Stimulated activated CD4-positive, alpha-beta T cell treated with anti-CD3 and anti-CD28 coated beads, TNF-alpha, amount 100 ng/mL, for 4 hours (primary cell): ENCODE measurements at places on chromosomes 2 and 18.

DNA sequence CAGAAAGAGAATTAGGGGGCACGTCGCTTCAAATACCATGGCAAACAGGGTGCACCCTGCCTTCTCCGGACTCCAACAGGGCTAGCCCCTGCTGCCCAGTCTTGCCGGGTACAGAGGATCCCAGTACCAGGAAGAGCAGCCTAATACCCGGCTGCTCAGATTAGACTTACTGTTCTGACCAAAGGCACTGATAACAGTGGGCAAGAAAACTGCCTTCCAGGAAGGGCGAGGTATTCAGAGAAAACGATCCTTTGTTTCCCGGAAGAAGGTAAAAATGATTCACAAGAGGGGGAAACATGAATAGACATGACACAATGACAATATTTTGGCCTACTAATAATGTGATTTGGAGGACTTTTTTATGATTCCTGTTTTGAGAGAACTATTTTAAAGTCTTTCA lies 99.9 kb downstream of the SS18 start:
- DNase-seq: no peak

DNA sequence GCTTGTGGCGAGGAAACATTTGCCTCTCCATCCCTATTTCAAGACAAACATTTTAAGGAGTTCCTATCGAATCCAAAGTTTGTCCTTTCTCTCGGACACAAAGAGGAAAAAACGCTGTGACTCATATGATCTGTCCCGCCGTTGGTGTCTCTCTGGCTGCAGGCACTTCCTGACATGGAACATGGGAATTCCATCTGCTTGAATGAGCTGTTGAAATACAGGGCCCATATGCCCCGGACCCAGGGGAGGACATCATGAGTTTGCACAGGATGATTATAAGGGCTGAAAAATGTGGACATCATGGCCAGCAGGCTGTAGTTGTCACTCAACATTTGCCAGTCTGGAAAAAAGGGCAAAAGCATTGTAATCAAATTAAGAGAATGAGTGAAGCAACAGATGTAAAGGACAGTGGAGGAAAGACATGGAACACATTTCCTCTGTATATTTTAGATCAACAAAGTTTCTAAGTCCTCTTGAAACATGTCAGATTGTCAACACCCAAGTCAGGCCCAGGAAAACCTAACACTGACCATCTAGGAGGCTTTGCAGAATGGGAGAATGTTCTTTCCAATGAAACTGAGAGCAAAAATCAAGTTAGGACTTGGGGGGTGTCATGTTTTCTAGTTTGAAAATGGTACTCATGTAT lies 103.2 kb upstream of the SMIM21 start:
- no peak for DNase-seq

GRCh38 chr18:77601567-77601966 lies 351.9 kb downstream of the GALR1 start:
- DNase-seq: no peak

GRCh38 chr2:20592106-20593071 lies 58.5 kb downstream of the HS1BP3 start:
- no peak for DNase-seq

DNA sequence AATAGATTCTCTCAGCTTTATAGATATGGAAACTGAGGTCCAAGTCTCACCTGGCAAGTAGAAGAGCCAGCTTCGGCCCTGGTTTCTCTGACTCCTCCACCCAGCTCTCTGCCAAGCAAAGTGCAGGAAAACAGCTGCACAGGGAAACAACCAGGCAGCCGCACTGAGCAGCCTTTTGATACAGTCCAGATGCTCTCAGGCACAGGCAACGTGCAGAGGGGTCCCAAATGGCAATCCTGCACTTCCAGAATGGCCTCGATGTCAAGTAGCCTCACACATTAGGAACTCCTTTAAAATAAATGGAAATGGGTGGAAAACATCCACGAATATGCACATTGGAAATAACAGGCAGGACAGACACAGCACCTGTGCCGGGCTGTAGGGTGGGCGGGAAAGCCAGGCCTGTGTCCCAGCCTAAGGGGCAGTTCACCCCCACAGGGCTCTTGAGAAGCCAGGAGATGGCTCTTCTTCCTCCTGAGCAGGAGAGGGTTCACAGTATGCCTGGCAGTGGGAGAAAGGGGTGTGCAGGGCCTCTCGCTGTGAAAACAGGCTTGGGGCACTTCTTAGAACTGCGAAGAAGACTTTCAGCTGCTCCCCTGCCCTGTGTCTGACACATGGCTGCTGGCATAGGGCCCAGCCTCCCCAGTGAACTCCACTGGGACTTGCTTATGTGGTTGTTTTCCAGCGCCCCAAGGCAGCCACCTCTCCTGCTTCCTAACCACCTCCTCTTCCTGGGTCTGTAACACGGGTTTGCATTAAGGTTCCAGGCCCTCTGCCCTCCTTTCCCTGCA lies 63.9 kb upstream of the TUBA3E start:
- no peak for DNase-seq

- DNase-seq: no peak
Observed at GRCh38 chr2:28461056-28461455, 34.8 kb upstream of the PLB1 start.

DNA sequence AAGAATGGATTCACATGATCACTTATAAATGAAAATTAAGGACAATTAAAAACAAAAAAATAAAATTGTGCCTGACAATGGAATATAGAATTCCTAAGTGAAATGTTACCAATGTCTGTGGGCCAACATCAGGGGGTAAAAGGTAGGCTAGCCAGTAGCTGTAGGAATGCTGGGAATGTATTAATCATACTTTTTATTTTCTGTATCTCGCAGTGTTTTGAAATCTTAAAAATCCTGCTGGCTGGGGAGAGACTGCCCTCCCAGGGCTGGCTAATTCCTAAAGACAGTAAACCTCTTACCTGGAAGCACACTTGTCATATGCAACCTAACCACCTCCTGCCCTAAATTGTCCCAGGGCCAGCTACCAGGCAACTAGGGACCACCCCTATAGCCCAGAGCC lies 69.8 kb downstream of the REV1 start:
- DNase-seq: no peak

DNA sequence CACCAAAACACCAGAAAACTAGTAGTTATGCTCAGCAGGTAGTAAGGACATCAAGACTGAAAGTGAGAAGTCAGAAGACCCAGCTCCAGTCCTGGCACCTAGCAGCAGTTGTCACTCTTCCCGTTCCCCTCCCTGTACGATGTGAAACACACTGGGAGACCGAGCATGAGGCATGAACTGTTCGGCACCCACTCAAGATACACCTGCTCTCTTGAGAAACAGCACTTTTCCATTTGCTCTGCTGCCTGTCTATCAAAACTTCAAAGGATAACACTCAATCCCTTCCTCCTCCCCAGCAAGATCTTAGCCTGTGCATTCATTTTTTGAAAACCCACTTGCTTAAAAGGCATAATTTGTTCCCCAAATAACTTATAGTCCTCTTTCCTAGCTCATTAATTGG lies 123.9 kb downstream of the PLEKHM3 start:
- DNase-seq: no peak

- no peak for DNase-seq
Observed at GRCh38 chr18:3224223-3224622, 4.5 kb upstream of the MYOM1 start.

GRCh38 chr2:177806025-177806424 lies 266.6 kb downstream of the PDE11A start:
- DNase-seq: no peak

- no peak for DNase-seq
Observed at GRCh38 chr2:101803128-101803527, 105.6 kb downstream of the MAP4K4 start.

- no peak for DNase-seq
Observed at GRCh38 chr2:151808258-151809072, 19.8 kb downstream of the ARL5A start.

GRCh38 chr18:55996717-55997116 lies 408.7 kb upstream of the TCF4 start:
- no peak for DNase-seq
